ENCODE measurements at places on chromosomes 2 and 18. TPM values are rescaled to one million over a fixed set of nuclear protein-coding genes. Genes with fewer than 3 reads are reported as not detected.

The CKAP2L gene
- 63.3 TPM for total RNA-seq

DNA sequence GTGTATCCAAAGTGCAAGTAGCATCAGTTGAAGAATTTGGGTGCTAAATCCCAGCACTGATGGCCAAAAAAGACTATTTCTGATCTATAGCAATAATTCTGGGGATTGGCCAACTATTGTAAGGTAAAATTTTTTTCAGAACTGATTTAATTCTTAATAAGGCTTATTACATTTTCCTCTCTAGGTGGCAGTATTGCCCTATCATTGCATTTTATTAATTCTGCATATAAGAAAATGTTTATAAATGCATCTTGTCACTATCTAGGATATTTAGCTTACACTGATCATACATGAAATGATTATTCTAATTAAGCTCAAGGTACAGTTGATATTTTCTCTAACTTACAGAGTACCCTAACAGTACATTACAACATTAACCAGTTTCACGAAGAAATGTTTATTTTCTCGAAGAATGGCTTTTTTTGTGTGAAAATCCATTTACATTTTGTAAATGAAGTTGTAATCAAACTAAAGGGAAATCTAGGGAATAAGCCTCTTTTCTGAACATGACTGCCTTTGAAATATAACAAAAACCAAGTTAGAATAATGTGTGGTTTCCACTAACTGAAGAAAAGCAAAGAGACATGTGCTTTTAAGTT, 11.0 kb downstream of the TTN start:
- no peak for DNase-seq

DNA sequence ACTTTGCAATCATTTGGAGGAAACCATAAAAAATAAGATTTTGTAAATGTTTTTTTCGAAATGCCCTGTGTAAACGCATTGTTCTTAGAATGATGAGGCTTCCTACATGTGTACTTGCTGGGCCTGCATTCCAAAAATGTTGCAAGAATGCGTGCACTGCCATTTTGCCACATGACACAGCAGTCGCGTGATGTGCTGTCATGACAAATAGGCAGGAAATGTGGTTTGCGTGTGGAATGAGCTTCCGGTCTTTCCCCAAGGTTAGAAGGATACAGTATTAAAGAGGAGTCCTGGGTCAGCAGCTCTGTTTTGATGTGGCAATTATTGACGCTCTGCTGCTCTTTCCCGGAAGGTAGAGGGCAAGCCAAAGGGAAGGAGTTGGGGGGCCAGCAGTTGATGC, 18.1 kb upstream of the SERPINB2 start:
- no peak for DNase-seq

GRCh38 chr2:32291746-32292145, 14.0 kb downstream of the YIPF4 start:
- DNase-seq: no peak

The PSD4 gene
- 261 TPM for total RNA-seq

The KLHL41 gene
- not detected for total RNA-seq

The PARD3B gene
- 0.53 TPM for total RNA-seq

The HAAO gene
- total RNA-seq: 0.28 TPM

GRCh38 chr2:96517079-96517478, 11.9 kb upstream of the NEURL3 start:
- no peak for DNase-seq

DNA sequence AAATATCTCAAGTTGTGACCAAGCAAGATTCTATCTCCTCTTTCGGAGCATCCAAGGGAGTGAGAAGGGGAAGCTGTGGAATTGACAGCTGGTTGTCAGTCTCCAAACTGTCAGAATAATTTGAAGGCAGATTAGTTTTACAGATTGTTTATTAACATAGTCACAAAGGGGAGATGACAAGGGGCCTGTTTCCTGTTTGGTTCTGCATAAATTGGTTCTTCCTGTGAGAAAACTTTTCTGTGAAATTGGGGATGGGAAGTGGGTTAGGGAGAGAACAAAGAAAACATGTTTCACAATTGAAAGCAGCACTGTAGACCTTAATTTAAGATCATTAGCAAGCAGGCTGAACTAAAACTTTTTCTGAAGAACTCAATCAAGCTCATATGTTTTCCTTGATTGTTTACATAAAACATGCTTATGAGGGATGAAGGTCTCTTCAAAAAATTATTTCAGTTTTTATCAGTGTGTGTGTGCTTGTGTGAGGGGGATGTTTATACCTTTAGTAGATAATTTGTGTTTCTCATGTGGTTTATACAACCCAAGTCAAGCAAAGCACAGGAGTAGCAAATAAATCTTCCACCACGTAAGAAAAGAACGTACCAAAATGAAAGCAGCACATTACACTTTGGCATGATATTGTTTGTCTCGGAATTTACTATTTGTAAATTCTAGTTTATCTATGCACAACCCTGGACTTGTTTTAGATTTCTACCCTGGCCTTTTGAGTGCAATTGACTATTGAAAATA, 604.9 kb upstream of the CDH2 start:
- no peak for DNase-seq

GRCh38 chr2:127175041-127175721, 44.9 kb downstream of the CYP27C1 start:
- no peak for DNase-seq

GRCh38 chr2:118921646-118922045, 20.3 kb upstream of the MARCO start:
- DNase-seq: no peak

The LHCGR gene
- not detected for total RNA-seq

The SLC39A6 gene
- total RNA-seq: 22.9 TPM

The TFCP2L1 gene
- 0.28 TPM for total RNA-seq

DNA sequence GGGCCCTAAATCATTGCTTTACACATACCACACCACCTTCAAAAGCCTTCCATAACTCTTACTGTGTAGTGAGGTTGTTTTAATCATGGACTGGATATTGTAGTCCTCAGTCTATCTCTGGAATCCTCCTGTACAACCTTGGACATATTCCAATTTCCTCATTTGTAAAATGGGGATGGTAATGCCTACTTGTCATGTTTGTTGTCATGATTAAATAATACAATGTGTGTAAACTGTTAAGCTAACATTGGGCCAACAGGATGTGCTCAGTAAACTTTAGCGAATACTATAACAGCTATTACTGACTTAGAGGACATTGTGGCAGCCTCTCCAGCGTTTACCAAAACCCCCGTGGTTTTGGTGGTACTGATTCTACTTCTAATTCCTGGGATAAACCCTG, 74.7 kb upstream of the PTPRM start:
- DNase-seq: no peak

The ERFE gene
- not detected for total RNA-seq

- no peak for DNase-seq
Observed at GRCh38 chr2:178204977-178205376, 10.7 kb downstream of the OSBPL6 start.

The ZNF521 gene
- total RNA-seq: not detected

The MAPK4 gene
- total RNA-seq: not detected

All from activated CD4-positive, alpha-beta memory T cell treated with anti-CD3 and anti-CD28 coated beads, Interleukin-2, amount 10 ng/mL, durations not matched to agents 7 days and 5 days (primary cell).